ENCODE measurements at places on chromosomes 12 and 14.

DNA sequence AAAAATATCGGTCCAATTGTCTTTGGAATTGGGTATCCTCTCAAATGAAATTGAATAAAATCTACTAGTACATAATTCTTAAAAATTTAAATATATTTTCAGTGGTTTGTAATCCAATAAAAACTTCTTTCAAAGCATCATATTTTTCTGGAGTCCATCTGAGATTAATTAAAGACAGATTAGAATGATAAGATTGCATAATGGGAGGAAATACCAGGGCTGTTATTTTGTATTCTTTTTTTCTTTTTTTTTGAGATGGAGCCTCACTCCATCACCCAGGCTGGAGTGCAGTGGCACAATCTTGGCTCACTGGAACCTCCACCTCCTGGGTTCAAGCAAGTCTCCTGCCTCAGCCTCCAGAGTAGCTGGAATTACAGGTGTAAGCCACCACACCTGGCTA is 103.8 kb downstream of the TMTC3 start:
- no peak for DNase-seq

DNA sequence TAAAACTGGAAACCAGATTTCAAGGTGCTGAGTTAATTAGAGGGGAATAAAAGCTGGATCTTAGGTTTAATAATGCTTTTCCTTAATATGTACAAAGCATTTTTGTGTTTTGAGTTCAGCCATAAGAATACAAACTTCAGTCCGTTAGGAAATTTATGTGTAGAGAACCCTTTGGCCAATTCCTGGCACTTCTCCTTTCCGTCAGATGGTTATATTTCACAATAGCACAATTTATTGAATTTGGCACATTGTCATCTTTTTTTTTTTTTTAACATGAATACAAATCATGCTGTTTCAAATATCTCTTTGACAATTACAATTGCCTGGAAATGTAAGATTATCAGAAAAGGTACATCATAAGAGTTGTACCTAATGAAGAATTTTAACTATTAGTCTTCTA is 56.2 kb upstream of the DDHD1 start:
- no peak for DNase-seq

- DNase-seq: no peak
These were observed 345.2 kb upstream of the SYT1 start for GRCh38 chr12:78519422-78519821.

DNA sequence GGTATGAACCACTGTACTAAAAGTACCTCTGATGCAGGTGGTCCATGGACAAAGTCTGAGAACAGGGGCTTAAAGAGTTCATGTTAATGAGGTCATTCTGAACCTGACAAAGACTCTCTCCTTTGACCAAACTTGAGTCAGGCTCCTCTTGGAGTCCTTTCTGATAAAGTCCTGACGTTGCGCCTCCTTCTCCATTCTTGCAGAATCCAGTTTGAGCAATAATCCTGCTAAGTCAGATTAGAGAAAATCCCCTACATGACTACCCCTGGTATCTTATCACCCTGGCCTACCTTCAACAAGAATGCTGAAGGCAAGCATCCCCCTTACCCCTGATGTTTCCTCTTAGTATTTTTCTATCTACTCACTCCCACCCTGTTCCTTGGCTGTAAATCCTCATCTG is 46.0 kb upstream of the ISM2 start:
- no peak for DNase-seq

DNA sequence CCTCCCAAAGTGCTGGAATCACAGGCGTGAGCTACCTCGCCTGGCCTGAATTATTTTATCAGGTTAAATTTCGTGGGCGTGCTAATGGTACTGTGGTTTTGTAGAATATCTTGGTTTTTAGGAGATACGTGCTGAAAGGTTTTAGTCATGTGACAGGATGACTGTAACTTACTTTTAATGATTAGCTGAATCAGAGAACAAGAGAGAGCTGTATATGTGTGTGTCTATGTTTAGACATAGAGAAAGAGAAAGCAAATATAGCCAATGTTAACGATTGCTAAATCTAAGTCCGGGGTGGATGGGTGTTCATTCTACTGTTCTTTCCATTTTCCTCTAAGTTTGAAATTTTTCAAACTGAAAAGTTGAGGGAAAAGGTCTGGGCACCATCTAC is 9.2 kb upstream of the PNMA1 start:
- DNase-seq: no peak

- no peak for DNase-seq
These were observed 16.4 kb downstream of the FAM234B start for GRCh38 chr12:13060581-13060980.

- no peak for DNase-seq
These were observed 131.2 kb downstream of the SNAPC1 start for GRCh38 chr14:61893371-61893940.

Data from left lung (tissue), 14 donors.